A549 treated with dexamethasone at 1 μM for 4 hours (cell line): ENCODE measurements at places on chromosomes 4 and X. TPM values are rescaled to one million over a fixed set of nuclear protein-coding genes. Genes with fewer than 3 reads are reported as not detected.

The SMC1A gene
- total RNA-seq = 39.2 to 74.7 TPM (median 58.0 TPM) in 5 replicates

The L1CAM gene
- 18.1 to 23.9 TPM (median 20.8 TPM) in 5 replicates for total RNA-seq

The ZNF711 gene
- total RNA-seq = 0.76 to 1.1 TPM (median 0.86 TPM) in 5 replicates

The DAPP1 gene
- total RNA-seq = not detected in 5 replicates

The BMPR1B gene
- 5.2 to 8.0 TPM (median 7.2 TPM) in 5 replicates for total RNA-seq

The AKAP14 gene
- total RNA-seq = not detected in 5 replicates

The SSX2B gene
- total RNA-seq = not detected in 5 replicates

The HTATSF1 gene
- 52.7 to 68.0 TPM (median 63.5 TPM) in 5 replicates for total RNA-seq

The PLAC1 gene
- total RNA-seq = 0.56 to 1.1 TPM (median 0.78 TPM) in 5 replicates

The GPRASP1 gene
- total RNA-seq = 0.24 to 0.35 TPM (median 0.26 TPM) in 5 replicates

The ELK1 gene
- total RNA-seq = 30.4 to 40.1 TPM (median 38.5 TPM) in 5 replicates

The NLGN3 gene
- 0.70 to 1.5 TPM (median 1.0 TPM) in 5 replicates for total RNA-seq

The DMRTC1 gene
- not detected in 5 replicates for total RNA-seq

The CLCN5 gene
- 2.0 to 3.6 TPM (median 2.9 TPM) in 5 replicates for total RNA-seq

The ATOH1 gene
- total RNA-seq = not detected in 5 replicates

The ARL9 gene
- total RNA-seq = 0.07 TPM in 2 of 5 replicates, not detected in the others

The STK32B gene
- total RNA-seq = 15.5 to 18.2 TPM (median 16.2 TPM) in 5 replicates

The MAGIX gene
- 1.9 to 3.6 TPM (median 2.9 TPM) in 5 replicates for total RNA-seq

The MAGEC1 gene
- total RNA-seq = 0.03 to 0.05 TPM (median 0.04 TPM) in 4 of 5 replicates, not detected in the other

The AMTN gene
- total RNA-seq = 0.12 to 0.18 TPM in 2 of 5 replicates, not detected in the others

The ZDHHC15 gene
- not detected in 5 replicates for total RNA-seq

The MAGEA2 gene
- total RNA-seq = 0.15 TPM in 1 of 5 replicates, not detected in the others

The SLC25A5 gene
- 689 to 774 TPM (median 745 TPM) in 5 replicates for total RNA-seq

The REELD1 gene
- total RNA-seq = not detected in 5 replicates

The TMPRSS11B gene
- not detected in 5 replicates for total RNA-seq

The KLB gene
- 0.06 to 0.27 TPM (median 0.16 TPM) in 5 replicates for total RNA-seq

The STOX2 gene
- total RNA-seq = 1.5 to 4.2 TPM (median 2.9 TPM) in 5 replicates

The PLXNB3 gene
- 1.8 to 4.1 TPM (median 3.0 TPM) in 5 replicates for total RNA-seq

The MECP2 gene
- 16.2 to 25.6 TPM (median 22.5 TPM) in 5 replicates for total RNA-seq

The FAM47A gene
- total RNA-seq = not detected in 5 replicates

The F11 gene
- total RNA-seq = not detected in 5 replicates

The GATA1 gene
- not detected in 5 replicates for total RNA-seq

The FAM50A gene
- 102 to 123 TPM (median 110 TPM) in 5 replicates for total RNA-seq

The CXCL1 gene
- total RNA-seq = 3.8 to 6.0 TPM (median 4.3 TPM) in 5 replicates

The FAT4 gene
- total RNA-seq = 1.4 to 2.8 TPM (median 1.9 TPM) in 5 replicates

The TCP11X2 gene
- total RNA-seq = not detected in 5 replicates

The VEGFC gene
- total RNA-seq = 8.5 to 10.6 TPM (median 9.0 TPM) in 5 replicates

The C4orf50 gene
- total RNA-seq = not detected in 5 replicates

The ARX gene
- total RNA-seq = 0.39 to 0.75 TPM (median 0.58 TPM) in 5 replicates

The ARHGAP36 gene
- total RNA-seq = not detected in 5 replicates

The GAGE10 gene
- not detected in 5 replicates for total RNA-seq

The RLIM gene
- total RNA-seq = 14.6 to 23.3 TPM (median 20.1 TPM) in 5 replicates

The TRMT44 gene
- total RNA-seq = 5.4 to 6.8 TPM (median 6.2 TPM) in 5 replicates

The CFAP99 gene
- total RNA-seq = 0.06 to 0.13 TPM (median 0.09 TPM) in 4 of 5 replicates, not detected in the other

The UGT2A1 gene
- not detected in 5 replicates for total RNA-seq

The ETDA gene
- not detected in 5 replicates for total RNA-seq

The MAGEB6B gene
- not detected in 5 replicates for total RNA-seq

The CLDN22 gene
- total RNA-seq = not detected in 5 replicates

The FOXP3 gene
- total RNA-seq = 0.06 to 0.15 TPM (median 0.13 TPM) in 5 replicates

The IQCM gene
- total RNA-seq = not detected in 5 replicates

The UNC5C gene
- total RNA-seq = 0.01 to 0.02 TPM in 2 of 5 replicates, not detected in the others

The ARAP2 gene
- 0.27 to 1.0 TPM (median 0.38 TPM) in 5 replicates for total RNA-seq
